Omental fat pad (tissue), 4 donors: ENCODE measurements at places on chromosomes 2 and 18. TPM values are rescaled to one million over a fixed set of nuclear protein-coding genes. Genes with fewer than 3 reads are reported as not detected.
A peak's percentile ranks its signal among the peaks of the same experiment; 100 is the strongest.

Gene TCF23
- not detected for total RNA-seq

Gene SCYGR4
- total RNA-seq: not detected

Gene LCT
- total RNA-seq: not detected

Gene PTPRN
- not detected for total RNA-seq

Gene PSTPIP2
- total RNA-seq: 10.4 TPM

Gene RAMP1
- 1.3 TPM for total RNA-seq

Gene FBLN7
- 7.9 TPM for total RNA-seq

Gene TRPM8
- not detected for total RNA-seq

Gene CHST9
- not detected for total RNA-seq

Gene BOLL
- not detected for total RNA-seq

Gene MRO
- total RNA-seq: 3.5 TPM

Gene FAM110C
- 0.63 TPM for total RNA-seq

Gene CYP1B1
- 45.8 TPM for total RNA-seq

DNA sequence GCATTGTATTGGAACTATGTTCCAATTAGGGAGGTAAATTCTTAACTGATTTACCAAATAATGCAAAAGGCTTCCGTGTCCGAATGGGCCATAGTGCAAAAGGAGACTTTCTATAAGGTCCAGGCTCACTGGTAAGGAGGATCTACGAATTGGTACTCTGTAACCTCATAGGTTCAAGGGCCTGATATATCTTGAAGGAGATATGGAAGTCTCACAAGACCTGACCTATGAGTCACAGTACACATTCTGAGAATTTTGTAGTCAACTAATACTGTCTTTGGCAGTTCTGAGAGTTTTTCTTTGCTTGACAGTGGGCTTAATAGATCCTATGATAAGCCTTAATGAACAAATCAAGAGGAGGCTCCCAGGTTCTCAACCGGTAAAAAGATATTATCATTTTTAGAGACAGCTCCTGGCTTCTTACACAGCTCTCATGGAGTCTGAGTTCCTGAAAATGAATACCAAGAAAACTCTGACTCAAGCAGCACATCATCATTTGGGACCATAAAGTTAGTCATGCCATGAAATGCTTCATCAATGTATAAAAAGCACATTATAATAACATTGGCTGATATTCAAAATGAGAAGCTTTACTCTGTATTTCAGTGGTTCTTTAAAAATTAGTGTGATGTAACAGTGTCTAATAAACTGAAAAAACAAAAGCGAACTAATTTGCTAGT, 1275.2 kb upstream of the CRIM1 start:
- no peak for DNase-seq

GRCh38 chr2:37610638-37611289, 60.7 kb downstream of the CDC42EP3 start:
- DNase-seq: no peak

- no peak for DNase-seq
Observed at GRCh38 chr2:19865151-19865550, 36.6 kb downstream of the TTC32 start.

- DNase-seq: no peak
Observed at GRCh38 chr18:47381975-47382570, 130.6 kb upstream of the SKOR2 start.

GRCh38 chr18:13537022-13537780, 189.2 kb downstream of the FAM210A start:
- no peak for DNase-seq

GRCh38 chr2:77054938-77055337, 467.2 kb downstream of the LRRTM4 start:
- DNase-seq: no peak

DNA sequence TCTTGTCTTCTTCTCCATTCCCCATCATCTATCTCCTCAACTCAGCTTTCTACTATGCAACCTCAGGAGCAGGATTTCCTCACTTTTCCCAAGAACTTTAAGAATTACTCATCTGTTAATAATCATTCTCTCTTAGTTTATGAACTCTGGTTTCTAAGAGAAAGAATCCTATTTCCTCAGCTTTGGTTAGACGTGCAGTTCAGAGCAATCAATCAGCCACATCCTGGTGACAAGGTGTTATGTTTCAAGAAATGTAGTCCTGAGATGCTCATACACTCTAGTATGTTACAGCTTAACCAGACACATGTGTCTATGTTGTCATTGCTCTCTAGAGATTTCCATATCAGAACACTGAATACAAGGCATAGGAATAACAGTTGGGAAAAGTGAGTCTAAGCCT, 277.9 kb downstream of the MBD2 start:
- no peak for DNase-seq

- no peak for DNase-seq
Observed at GRCh38 chr2:101473911-101474701, 806 bp downstream of the RFX8 start.

DNA sequence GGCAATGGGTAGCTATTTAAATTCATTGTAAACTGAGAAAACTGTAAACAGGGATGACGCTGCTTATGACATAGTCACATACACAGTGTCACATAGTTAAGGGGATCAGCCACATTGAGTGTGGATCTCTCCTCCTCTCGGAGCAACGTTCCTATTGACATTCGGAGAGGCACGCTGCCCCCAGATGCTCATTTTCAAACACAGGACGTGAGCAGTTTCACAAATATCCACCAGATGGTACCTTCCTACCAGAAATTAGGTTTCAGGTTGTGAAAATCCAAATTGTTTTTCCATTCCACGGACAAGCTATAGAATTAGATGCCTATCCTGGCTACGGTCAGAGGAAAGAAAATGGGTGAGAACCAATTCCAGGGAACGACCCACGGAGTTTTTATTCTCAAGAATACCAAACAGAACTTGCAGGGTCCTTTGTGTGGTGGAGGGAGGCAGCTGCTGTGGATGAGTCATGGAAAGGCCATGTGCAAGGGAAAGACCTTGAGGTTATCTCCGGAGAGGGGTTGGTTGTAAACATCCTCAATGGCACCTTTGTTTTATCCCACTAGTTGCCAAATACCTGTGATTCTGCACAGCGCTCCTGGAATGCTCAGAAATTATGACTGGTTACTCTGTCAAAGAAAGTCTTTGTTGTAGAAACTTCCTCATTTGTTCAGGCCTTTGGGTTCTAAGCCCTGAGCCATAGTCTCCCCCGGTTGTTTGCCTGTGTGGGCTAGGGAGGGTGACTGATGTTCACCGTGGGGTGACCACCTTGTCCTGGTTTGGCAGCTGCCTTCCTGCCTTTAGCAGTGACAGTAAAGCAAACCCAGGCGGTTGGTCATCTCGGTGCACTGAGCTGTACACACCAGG, 88.0 kb downstream of the ACTR3 start:
- no peak for DNase-seq

GRCh38 chr2:102929721-102930120, 167.9 kb downstream of the TMEM182 start:
- DNase-seq: no peak

GRCh38 chr2:149005471-149006077, 32.9 kb upstream of the LYPD6B start:
- DNase-seq: no peak

DNA sequence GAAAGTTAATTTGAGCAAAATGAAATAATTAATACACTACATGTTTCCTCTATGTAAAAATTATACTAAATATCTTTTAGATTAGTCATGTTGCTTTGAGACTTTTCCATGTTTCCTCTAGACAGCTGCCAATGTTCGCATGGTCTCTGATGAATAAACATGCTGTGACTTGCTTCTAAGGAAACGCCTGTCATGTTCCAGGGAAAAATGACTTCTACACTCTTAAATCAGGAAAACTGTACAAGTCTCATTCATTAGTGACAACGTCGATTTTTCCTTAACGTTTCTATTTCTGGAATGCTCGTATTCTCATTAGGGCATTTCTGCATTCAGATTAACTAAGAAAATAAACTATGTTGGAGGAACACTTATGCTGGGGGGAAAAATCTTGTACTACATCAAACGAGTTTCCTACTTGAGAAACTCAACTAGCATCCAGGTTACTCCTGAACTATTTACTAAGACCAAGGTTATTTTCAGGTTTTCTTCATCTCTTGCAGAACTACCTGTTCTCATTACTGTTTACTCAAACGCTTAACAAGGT, 1.6 kb downstream of the COBLL1 start:
- DNase-seq: no peak

- DNase-seq: peak; percentile 49
Observed at GRCh38 chr2:237290261-237290660, 123.7 kb downstream of the COL6A3 start.

DNA sequence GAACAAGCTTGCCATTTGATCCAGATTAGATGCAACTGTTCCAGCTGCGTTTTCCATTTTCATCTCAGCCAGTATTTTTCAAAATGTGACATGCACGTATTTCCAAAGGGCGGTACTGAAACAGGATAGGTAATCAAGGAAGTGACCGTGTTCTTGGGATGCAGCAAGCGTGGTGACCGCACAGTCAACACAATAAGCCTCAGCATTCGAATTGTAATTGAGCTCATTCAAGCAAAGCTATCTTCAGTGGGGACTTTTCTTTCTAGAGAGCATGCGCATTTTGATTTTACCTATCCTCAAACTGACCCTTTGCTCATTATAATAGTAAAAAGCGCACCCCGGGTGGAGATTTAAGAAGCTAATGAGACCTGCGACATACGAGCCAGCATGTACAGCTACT, 3.4 kb upstream of the ALPP start:
- DNase-seq: no peak

DNA sequence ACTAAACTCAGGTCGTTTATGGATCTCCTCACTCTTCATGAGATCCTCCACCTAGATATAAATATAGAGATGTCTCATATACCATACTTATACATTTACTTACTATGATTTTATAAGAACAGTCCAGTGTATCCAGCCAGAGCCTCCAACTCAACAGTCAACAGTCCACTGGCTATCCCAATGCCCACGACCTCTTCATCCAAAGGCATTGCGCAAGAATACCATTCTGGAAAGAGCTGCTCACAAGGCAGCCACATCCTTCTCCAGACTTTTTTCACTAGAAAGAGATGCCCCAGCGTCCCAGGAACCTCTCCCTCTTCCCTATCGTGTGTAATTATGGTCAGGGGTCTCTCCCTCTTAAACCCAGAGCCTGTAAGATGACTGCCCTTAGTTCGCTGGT, 448.8 kb downstream of the LRATD1 start:
- DNase-seq: no peak

GRCh38 chr2:120231974-120232635, 8.9 kb upstream of the TMEM185B start:
- DNase-seq: no peak

GRCh38 chr2:11408959-11409571, 56.9 kb downstream of the E2F6 start:
- DNase-seq: no peak

DNA sequence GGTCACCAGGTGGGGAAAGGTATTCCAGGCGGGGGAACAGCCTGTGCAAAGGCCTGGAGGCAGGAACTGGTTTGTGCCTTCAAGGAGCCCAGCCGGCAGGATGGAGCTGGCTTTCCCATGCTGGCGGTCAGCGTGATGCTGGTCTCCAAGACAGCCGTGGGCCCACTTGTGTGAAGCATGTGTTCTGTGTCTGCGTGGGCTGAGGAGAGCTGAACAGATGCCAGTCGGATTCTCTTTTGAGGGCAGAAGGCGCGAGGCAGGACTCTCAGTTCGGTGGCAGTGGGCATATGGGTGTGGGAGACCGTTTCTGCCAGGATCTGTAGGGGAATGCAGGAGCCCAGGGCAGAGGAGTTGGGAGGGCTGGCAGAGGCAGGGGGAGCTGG, 191.6 kb downstream of the TWIST2 start:
- no peak for DNase-seq

GRCh38 chr2:180370511-180371205, 363.6 kb upstream of the CWC22 start:
- no peak for DNase-seq

GRCh38 chr2:71674158-71674851, 220.9 kb downstream of the DYSF start:
- DNase-seq: no peak

GRCh38 chr2:162245781-162246180, 2.5 kb upstream of the FAP start:
- DNase-seq: no peak

DNA sequence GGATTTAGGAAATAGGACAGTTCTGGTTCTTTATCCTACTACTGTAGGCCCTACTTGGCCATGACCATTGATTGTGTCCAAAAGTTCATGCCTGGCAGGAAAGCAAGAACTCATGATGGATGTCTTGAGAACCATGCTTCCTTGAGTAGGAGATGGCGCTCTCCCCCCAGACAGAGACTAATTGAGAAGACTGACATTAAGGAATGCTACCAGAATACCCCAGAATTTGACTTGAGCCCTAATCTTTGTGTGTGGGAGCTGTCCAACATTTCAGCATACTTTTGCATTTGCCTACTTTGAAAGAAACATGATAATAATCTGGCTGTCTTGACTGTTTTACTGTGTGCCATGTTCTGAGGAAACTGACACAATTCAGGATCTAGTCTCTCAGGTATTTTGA, 23.3 kb downstream of the MAPRE3 start:
- no peak for DNase-seq

DNA sequence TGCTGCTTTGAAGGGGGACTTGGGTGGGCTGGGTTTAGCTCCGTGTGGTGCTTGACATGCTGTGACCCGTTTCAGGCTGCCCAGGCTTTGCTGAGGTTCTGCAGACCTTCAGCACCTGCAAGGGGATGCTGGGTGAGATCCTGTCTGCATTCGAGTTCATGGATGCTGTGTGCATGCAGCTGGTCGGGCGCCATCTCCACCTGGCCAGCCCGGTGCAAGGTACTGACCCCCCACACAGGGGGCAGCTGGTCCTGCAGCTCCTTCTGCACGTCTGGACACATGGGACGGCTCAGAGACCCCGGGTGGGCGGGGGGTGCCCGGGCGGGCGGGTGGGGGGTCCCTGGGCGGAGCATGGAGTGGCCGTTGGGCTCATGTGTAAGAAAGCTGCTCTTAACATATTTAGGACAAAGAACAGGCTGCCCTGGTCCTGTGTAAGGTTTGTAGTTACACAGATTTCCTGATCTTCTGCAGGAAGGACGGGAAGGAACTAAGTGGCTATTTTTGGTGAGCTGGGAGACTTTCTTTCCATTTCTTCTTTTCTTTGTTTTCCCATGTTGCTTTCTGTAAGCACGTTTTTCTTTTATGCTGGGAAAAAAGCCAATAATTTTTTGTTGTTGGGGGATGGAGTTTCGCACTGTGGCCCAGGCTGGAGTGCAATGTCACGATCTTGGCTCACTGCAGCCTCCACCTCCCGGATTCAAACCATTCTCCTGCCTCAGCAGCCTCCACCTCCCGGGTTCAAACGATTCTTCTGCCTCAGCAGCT, 15.8 kb downstream of the D2HGDH start:
- DNase-seq: no peak
